ENCODE measurements at places on chromosomes 5 and 9.

- peak; percentile 46 for DNase-seq
Measured at GRCh38 chr5:90386099-90386710, 23.4 kb downstream of the CETN3 start.

DNA sequence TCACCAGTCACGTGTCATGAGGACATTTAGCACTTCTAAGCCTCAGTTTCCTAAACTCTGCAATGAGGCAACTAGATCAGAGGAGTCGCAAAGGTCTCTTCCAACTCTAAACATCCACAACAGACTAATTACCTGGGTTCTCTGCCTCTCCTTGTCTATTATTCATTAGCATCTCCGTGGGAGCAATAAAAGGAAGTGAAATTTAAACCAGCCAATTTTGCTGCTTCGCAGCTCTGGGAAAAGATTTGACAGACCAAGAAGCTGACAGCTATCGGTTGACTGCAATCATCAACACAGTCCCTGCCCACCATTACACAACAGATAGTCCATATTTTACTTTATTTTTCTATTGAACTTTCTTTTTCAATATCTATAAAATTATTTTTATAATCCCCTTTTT is 308.9 kb downstream of the NR2F1-AS1 start:
- DNase-seq = no peak

- no peak for DNase-seq
Measured at GRCh38 chr9:71127301-71127700, 5.9 kb upstream of the TRPM3 start.

GRCh38 chr9:92538541-92538940 is 2.8 kb upstream of the ECM2 start:
- no peak for DNase-seq

DNA sequence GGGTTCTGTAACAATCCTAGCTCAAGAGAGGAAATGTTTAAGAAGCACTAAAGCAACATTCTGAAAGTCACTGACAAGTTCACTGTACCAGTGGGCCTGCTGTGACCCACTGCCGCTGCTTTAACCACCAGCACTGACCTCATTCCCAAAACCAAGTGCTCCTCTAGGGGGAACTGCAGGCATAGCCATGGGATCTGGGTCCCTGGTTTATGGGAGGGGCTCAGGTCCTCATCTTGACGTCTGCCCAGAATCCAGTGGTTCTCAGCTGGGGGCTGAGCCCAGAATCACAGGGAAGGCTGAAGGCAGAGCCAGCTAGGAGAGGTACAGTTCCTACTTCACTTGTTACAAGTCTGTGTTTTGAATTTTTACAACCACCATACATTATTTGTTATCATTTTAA is 36.1 kb upstream of the SLC2A8 start:
- no peak for DNase-seq

- no peak for DNase-seq
Measured at GRCh38 chr9:108209132-108209685, 646.6 kb downstream of the ACTL7B start.

DNA sequence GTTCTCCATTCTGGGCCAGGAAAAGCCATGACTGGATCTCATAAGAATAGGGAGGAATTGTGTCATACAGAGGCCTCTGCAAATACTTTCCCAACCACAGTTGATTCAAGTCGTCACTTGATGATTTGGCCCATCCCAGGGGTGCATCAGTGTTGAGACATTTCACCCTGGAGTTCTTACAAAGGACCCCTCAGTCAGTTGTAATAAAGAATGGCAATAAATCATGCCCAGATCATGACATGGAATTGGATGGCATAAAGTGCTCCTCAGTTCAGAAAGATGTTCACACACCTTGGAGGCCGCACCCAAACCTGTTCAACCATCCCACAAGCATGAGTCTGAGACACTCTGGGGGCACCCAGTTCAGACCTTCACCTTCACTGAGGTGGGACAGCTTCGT is 168.1 kb downstream of the NR3C1 start:
- DNase-seq = no peak

DNA sequence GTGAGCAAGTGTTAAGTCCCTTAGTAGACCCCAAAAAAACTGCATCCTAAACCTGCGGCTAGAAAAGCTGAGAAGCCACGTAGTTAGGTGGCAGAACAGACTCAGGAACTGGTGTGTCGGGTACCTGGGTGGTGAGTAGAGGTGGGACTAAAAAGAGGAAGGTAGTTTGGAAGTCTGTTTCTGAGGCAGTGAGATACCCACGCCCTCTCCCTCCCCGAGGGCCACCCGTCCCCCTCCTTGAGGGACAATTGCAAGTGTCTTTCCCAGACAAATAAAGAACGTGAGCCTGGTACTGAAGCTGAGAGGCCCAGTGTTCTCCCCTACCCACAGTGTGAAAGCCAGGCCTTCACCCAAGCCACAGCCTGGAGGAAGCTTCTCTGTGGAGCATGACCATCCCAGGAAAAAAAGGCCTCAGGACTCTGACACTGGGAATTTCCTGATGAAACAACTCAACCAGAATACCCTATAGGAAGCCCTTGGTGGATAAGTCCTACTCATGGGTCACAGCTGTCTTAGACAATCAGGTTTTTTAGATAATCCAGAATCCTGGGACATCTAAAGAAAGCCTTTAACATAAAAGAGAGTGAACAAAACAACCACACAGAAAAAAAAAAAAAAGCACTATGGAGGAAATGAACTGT is 7.0 kb upstream of the CD74 start:
- no peak for DNase-seq

- peak; percentile 56 for DNase-seq
Measured at GRCh38 chr5:126656401-126657007, 55.8 kb downstream of the PHAX start.

DNA sequence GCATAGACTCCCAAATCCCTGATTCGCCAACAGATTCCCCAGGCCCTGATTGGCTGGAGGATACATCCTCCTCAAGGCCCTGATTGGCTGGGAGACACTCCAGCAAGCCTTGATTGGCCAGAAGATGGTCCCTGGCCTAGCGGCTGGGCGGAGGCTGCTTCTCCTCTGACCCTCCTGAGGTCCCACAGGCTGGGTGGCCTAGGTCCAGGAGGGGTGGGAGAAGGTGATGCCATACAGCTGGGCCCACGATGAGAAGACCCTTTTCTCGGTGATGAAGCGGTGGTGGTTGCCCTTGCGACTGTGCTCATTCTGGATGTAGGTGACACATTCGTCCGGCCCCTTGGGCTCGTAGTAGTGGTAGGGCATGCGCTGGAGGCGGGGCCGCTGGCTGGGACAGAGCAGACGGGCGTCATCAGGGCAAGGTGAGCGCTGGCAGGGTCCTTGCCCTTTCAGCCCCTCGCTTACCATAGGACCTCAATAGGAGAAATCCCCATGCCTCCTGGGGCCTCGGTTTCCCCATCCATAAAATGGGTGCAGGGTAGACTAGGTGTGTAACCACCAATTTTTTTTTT is 9.0 kb upstream of the AK1 start:
- DNase-seq = no peak

DNA sequence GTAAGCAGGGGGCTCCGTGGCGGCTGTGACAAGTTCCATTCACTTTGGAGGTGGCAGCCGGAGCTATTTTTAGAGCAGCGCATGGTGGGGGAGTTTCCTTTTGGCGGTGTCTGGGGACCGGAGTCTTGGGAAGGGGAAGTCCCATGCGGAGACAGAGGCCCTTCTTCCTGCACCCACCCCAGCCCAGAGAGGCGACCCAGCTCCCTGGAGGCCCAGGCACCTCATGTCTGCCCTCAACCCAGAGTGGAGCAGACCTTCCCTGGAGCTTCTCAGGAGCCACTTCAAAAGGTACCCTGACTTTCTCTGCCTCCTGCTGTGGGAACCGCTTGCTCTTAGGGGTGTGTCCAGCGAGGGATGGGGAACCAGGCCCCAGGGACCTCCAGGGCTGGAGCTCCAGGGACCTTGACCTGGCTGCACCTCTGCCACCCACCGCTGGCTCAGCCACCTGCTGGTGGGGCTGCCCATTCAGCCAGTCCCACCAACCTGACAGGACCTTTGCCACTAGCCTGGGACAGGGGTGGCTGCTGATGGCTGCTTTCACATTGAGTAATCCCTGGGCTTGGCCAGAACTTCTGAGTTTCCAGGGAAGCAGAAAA is 34.1 kb downstream of the NEK6 start:
- DNase-seq = peak; percentile 97

GRCh38 chr5:159906943-159907342 is 9.3 kb upstream of the ADRA1B start:
- no peak for DNase-seq

DNA sequence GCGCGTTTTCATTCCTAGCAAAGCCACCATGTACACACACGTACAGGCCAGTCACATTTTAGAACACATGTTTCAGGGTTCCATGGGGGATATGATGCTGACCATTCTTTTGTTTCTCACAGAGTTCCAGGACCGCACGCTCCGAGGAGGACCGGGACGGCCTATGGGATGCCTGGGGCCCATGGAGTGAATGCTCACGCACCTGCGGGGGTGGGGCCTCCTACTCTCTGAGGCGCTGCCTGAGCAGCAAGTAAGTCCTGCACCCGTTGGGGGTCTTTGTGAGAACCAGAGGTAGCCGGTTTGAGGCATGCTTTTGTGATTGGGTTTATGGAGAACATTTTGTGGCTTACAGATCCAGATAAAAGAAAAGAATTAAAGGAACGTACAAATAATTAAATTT is 30.8 kb downstream of the ADAMTSL1 start:
- DNase-seq = no peak

DNA sequence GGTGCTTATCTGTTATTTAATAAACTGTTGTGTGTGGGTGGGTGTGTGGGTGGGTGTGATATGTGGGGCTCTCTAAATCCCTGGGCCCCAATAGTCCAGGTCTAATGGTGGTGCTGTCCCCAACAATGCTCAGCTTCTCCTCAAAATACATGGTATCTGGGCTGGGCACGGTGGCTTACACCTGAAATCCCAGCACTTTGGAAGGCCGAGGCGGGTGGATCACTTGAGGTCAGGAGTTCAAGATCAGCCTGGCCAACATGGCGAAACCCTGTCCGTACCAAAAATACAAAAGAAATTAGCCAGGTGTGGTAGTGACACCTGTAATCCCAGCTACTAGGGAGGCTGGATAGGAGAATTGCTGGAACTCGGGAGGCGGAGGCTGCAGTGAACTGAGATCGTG is 4.5 kb upstream of the ORM1 start:
- DNase-seq = no peak

GRCh38 chr9:98118640-98119601 is at the start of gene TRIM14:
TSS of gene TRIM14 (minus strand) at chr9:98119222. CDS start at chr9:98119188, 34 bp downstream.
- peak; percentile 94 for DNase-seq

DNA sequence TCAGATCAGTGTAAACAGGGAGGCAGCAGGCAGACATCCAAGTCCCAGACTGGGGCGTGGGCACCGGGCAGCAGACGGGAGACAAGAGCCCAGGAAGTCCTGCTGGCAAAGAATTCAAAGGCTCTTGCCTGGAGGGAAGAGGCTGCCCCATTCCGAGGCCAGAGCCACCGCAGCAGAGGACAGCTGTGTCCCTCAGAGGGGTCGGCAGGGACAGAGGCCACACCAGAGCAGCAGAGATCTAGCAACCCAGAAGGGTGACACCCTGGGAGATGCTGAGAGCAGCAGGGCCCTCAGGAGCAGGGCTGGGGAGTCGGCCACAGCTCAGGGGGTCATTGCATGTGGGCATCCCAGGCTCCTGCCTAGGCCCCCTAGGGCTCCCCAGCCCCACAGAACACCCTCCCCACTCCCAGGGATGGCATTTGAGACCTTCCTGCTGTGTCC is 29.1 kb downstream of the ADAMTS2 start:
- DNase-seq = no peak

DNA sequence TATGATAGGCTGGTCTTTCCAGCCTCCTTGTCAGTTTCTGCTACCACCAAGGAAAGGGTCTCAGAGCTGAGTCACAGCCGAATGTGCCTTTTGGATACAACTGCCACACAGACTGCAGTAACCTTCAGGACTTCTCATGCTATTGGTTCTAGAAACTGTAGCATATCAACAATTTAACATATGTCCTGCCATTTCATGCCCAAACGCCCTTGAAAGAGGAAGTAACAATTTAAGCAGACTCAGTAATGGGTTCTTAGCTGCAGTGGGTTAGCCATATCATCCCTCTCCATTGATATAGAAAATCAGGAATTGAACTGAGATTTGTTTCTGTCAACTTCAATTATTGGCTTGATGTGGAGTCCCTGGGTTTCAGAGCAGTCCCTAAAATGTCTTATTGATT is 4.1 kb upstream of the CLK4 start:
- no peak for DNase-seq

DNA sequence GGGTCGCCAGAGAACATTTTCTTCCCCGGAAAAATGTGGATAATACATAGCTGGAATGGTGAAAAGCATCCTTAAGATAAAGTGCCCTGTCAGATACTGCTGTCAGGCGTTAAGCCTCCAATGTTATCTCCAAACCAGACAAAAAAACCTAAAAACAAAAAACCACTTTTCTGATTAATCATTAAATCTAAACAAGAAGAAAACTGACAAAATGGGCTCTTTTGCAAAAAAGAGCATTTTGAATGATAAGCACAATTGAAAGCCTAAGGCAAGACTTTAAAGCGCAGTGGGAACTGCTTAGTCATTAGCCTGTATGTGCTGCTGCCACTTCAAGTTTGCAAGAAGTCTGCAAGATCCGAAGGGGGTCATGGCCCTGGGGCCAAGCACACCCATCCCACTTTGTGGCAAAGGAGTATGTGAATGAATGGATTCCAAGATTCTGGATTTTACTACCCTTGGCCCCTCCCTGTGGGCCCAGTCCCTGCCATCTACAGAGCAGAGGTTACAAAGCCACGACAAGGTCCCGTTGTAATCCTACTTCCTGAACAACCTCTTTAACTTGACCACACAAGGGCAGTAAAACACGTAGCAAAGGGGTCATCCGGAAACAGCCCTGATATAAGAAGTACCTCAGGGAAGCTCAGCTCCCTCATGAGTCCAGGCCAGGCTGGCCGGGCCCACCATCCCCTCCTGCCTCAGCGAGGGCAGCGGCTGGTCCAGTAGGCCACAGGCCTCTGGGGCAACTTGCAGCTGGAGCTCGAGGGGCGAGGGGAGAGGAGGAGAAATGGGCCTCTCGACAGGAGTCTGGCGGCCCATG is 29.7 kb downstream of the SHB start:
- no peak for DNase-seq

- DNase-seq = no peak
Measured at GRCh38 chr5:96565582-96566265, 96.5 kb upstream of the CAST start.

- DNase-seq = no peak
Measured at GRCh38 chr9:104279535-104280177, 185.5 kb downstream of the SMC2 start.

DNA sequence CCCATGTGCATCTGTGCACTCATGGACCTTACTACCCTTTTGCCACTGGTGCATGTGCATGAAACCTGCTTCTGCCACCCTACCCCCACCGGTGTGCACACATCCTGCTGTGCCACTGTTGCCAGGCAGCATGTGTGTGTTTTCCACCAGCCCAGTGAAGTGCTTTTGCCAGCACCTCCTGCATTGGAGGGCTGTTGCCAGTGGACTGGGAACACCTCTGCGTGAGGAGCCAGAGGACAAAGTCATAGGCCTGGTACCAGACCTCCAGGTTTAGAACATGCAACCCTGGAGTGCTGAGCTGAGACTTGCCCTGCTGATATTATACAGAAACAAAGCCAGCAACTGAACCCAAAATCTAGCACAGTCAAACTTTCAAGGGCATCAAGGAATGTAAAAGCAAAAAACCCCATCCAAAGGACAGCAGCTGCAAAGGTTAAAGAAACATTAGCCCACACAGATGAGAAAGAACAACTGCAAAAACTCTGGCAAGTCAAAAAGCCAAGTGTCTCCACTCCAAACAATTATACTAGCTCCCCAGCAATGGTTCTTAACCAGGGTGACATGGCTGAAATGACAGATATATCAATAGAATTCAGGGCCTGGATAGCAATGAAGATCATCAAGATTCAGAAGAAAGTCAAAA is 70.6 kb upstream of the PTPN3 start:
- DNase-seq = no peak

- DNase-seq = no peak
Measured at GRCh38 chr9:124124729-124125650, 113.4 kb downstream of the LHX2 start.
